NCI-H1436 treated with DMSO at 0.1 percent for 48 hours (cell line): ENCODE measurements at places on chromosomes 4 and X.

DNA sequence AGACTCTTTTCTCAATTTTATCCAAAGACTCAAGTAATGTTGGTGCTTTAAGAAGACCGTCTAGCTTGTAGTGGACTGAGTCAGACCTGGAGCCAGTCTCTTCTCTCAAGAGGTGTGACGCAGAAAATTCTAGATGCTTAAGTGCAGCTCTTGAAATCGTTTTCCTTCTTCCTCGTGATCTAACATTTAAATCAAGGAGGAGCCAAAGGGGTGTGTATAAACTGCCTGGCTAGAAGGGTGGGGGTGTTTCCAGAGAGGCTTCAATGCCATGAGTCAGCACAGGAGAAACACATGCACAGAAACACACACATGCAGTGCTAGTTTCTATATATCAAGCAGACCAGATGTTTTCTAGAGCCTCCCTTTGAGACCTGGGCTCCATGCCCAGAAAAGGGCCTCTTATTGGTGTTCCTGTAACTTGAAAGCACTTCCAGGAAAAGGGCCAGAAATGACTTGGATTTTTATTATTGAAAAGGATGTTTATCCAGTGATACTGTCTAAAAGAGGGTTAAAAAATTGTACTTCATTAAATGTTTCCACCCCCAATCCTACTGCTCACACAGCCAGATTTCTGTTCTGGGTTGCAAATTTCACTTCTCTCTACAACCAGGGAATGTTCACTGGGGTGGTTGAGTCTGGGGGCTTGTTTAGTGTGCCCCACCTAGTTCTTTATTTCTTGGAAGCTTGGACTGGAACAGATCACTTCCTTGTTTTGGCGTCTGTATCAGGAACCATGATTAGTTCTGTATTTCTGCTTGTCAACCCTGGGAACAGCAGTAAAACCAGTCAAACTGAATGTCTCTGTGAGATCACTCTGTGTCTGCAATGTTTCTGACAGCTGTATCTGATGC, at the start of gene CLIC2:
TSS of gene CLIC2 (minus strand) at position 129 of the 851 bp plus-strand sequence. CDS start 187 bp downstream, outside the sequence.
- no peak for DNase-seq

- no peak for DNase-seq
These were observed 2.8 kb upstream of the PCDH7 start for GRCh38 chr4:30717208-30718020.

DNA sequence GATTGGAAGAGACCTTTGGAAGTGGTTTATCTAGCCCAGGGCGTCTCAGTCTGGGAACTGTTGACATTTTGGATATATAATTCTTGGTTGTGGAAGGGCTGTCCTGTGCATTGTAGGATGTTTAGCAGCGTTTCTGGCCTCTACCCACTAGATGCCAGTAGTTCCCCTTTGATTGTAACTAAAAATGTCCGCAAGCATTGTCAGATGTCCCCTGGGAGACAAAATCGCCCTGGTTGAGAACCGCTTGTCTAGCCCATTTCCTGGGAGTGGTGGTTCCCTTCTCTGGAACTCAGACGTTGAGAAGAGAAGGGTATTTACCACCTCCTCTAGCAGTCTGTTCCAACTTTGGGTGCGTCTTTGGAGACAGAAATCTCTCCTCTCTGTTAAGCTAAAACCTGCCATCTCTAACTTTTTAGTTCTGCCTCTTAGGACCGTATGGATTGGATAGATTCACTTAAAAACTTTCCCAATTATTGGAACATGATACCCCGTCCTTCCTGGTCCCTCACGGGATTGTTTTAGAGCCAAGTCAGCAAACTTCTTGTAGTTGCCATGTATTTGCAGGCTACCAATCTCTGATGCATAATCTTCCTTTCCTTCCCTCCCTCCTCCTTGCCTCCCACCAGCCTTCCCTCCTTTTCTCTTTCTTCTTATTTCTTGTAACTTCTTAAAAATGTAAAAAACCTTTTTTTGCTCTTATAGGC, 13.9 kb downstream of the TMEM165 start:
- no peak for DNase-seq

- no peak for DNase-seq
These were observed 102.8 kb downstream of the PJA1 start for GRCh38 chrX:69062493-69062892.

DNA sequence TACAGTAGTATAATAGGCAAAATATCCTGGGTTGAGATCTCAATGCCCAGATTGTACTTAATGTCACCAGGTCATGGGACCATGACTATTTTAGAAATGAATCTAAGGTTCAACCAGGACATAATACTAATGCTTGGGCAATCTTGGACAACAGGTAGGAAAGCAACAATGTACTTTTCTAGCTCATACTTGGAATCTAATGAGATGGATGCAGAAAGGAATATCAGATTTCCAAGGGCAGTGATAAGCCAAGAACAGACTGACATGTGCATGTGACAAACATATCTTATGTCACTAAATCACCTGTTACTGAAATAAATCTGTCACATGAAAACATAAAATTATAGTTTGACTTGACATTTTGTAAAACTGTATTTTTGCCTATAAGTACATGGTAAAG, 51.1 kb downstream of the RPS6KA3 start:
- DNase-seq: no peak

DNA sequence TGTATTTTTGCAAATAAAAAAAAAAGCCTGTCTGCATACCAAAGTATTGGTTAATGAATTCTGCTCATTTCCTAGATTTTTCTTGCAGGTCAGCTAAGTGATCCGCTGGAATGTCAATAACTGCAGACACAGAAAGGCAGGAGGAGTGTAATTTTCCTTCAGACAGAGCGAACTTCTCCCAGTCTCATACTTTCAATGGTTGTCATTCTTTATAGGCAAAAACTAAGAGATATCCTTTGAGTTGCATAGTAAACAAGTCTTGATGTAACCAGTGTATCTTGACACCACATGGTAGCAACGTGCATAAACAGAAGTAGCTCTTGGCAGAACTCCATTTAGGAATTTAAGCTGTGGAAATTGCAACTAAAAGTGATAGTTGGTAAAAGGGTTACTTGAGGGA, 8.2 kb downstream of the CAPN6 start:
- no peak for DNase-seq

GRCh38 chr4:72568959-72569718, at the start of gene ADAMTS3:
ADAMTS3 (minus strand) TSS chr4:72569221; CDS start chr4:72568762, 459 bp downstream.
- DNase-seq: no peak

DNA sequence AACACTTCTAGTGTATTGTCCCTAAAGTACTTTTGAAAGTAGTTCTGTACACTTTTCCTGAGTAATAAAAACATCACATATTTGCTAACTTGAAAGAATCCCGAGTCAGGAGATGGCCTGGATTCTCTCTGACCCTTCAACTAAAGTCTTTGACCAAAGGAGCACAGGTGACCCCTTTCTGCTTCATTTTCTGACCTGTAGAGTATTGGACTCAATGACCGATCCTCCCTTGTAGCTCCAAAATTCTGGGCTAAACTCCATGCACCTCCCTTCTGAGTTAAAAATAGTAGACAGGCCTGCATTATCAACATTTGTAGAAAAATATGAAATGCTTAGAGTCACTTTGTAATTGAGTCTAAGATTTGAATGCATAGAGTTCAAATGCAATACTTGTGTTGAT, 4.0 kb upstream of the TAPT1 start:
- no peak for DNase-seq

- DNase-seq: no peak
These were observed 2062.0 kb downstream of the ARAP2 start for GRCh38 chr4:34182306-34182705.

DNA sequence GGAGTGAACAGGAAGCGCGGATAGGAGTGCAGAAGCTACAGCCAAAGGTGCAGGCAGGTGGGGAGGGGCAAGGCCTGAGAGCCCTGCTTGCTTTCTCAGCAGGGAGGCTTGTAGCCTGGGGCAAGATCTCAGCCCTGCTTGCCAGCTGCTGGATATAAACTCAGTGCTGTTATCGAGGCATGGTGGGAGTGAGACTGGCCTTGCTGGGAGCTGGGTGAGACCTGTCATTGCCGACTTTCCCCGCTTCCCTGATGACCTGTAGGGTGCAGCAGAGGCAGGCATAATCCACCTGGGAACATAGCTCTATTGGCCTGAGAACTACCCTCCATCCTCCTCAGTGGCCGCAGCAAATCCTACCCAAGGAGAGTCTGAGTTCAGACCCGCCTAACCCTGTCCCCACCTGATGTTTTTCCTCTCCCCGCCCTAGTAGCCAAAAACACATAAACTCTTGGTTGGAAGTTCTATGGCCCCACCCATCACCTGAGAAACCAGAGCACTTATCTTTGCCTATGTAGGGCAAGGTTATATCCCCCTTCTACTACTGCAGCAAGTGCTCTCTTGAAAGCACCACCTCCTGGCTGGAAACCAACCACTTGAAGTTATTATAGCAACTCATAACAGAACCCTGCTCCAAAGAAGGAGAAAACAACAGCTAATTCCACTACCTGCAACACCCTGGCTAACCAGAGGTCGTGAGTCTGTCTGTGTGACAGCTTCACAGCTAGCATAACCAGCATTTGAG, 80.7 kb downstream of the FHIP1A start:
- DNase-seq: no peak

GRCh38 chrX:98068024-98068580, 1184.4 kb downstream of the RPA4 start:
- DNase-seq: no peak

- DNase-seq: no peak
These were observed 97.2 kb upstream of the ACSL4 start for GRCh38 chrX:109830157-109830703.

- no peak for DNase-seq
These were observed 137.5 kb downstream of the RASL11B start for GRCh38 chr4:52999626-53000025.

DNA sequence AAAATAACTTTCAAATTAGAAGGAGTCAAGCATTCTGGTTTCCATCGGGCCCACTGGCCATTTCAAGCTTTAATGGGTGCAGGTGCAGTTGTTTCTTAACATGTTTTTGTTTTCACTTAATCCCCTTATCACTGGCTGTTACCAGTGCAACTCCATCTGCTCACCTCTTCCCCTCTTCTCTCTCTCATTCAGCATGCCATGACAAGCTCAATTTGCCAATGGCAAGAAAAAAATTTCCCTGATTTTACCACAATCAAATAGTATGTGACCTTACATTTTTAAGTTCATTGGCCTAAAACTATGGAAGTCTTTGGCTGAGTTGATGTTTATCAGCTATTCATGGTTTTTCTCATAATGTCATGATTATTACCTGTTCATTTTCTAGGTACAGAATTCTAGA, 299.1 kb upstream of the BMP3 start:
- DNase-seq: no peak

DNA sequence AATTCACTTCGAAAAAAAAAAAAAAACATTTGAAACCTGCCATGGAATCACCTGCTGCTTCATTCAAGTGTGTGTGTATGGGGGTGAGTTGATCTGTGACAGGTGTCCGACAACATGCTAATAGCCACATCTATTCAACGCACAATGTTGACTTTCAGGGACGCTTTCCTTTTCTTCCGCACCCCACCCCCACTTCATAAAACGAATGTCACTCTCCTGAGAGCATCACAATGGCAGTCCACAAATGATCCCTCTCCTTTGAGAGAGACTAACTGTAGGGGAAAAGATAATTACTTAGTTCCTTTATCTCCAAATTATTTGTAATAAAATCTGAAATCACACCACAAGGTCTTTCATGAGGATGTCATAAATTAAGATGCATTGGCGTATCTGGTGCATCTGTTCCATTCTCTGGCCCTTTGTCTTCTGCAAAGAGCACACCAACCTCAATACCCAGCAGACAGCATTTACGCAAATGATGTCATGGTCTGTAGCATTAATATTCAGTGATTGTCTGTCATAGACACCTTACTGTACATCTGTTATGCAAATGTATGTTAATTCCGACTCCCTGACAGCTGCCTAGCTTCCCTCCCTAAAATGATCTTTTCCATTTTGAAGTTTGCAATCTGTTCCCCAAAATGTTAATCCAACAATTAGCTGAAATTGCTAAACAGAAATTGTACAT, 640.0 kb upstream of the BOD1L1 start:
- DNase-seq: peak; percentile 41

GRCh38 chr4:61605984-61606383, 405.9 kb downstream of the ADGRL3 start:
- no peak for DNase-seq

DNA sequence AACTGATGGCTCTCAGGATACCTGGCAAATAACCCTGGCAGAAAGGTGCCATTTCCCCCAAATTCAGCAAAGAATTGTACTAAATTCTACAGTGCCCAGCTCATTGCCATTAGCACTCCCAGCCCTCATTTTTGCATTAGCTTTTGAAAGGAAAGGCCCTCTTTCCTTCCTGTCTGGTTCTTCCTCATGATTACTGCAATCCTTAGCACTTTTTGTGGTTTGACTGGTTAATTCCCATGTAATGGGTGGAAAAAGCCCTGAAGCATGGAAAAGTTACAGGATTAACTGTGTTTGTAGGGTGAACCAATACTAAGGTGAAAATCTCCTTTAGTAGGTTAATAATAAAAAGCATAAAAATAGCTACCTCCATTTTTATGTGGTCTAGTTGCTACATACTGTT, 139.5 kb downstream of the NPNT start:
- DNase-seq: no peak

- no peak for DNase-seq
These were observed 526.3 kb upstream of the FAM241A start for GRCh38 chr4:111618908-111619307.

DNA sequence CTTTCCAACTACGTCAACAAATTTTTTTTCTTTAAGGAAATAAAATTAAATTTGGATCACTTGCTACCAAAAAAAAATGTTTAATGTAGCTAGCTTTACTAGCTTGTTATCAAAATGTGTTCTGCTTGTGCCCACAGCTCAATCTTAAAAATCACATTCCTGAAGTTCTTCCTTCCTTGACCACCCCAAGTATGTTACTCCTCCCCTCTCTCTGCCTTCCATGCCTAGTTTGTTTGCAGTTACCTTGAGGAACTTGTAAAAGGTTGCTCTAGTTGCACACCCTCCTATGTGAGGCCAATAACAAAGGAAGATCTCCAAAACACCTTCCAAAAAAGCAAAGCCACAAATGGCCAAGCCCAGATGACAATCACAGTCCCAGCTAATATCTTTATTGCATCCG, 19.6 kb upstream of the TMEM184C start:
- no peak for DNase-seq

GRCh38 chrX:53280331-53281320, 758 bp downstream of the IQSEC2 start:
- DNase-seq: no peak

- no peak for DNase-seq
These were observed 1.0 kb upstream of the PPBP start for GRCh38 chr4:73989031-73989430.

DNA sequence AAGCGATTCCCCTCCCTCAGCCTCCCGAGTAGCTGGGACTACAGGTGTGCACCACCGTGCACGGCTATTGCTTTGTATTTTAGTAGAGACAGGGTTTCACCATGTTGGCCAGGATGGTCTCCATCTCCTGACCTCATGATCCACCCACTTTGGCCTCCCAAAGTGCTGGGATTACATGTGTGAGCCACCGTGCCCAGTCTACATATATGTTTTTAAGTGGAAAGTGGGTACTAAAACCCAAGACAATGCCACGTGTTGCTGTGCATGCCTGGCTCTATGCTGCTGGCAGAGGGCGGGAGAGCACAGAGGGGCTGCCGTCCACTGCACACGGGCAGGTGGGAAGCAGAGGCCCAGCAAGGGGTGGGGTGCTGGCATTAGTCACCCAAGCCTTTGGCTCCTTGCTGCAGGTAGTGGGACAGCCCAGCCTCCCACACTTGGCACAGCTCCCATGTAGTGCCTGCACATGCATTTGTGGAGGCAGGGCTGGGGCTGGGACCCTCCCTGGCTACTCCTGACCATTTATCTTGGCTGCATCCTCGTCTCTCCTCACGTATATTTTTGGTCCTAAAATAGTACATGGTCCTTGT, 3.5 kb downstream of the EMD start:
- DNase-seq: no peak
